ENCODE measurements at places on chromosomes 6 and 20. TPM values are rescaled to one million over a fixed set of nuclear protein-coding genes. Genes with fewer than 3 reads are reported as not detected.

Gene SMLR1
- total RNA-seq, result 0.99 TPM

GRCh38 chr6:154258064-154258757 is 98.4 kb downstream of the IPCEF1 start:
- no peak for ATAC-seq

- no peak for ATAC-seq
Observed at GRCh38 chr20:23103284-23104018, 17.3 kb upstream of the CD93 start.

GRCh38 chr20:7980332-7981046 is 39.1 kb downstream of the TMX4 start:
- peak; percentile 40 for ATAC-seq

- no peak for ATAC-seq
Observed at GRCh38 chr20:1672728-1673127, 15.1 kb upstream of the SIRPG start.

Gene SLC22A7
- total RNA-seq, result not detected

DNA sequence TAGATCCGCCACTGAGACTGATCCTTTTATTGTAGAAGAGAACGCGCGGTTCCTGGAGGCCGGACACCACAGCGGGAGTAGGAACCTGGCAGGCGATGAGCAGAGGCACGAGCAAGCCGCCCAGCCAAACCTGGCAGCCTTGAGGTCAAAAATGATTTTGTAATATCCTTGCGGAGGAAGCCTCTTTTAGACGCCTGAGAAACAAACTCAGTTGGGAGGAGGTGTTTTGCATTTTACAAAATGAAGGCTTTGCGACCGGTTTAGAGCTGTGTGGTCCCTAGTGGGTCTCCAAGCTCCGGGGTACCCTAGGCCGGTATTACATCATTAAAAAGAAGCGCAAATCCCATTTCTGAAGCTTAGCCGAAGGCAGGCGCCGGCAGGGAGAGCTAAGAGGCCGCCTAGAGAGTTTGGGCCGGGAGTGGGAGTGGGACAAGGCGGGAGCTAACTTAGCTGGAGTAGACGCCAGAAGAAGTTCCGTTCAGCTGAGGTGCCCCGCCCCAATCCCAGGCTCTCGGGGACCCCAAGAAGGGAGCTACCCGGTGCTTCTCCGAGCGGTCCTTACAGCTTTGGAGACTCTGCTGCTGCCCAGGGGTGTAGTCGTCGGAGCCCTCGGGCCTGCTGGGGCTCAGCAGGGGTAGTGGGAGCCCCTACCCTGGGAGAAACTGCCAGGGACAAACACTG is 1.9 kb upstream of the TBX18 start:
- ATAC-seq, result no peak

DNA sequence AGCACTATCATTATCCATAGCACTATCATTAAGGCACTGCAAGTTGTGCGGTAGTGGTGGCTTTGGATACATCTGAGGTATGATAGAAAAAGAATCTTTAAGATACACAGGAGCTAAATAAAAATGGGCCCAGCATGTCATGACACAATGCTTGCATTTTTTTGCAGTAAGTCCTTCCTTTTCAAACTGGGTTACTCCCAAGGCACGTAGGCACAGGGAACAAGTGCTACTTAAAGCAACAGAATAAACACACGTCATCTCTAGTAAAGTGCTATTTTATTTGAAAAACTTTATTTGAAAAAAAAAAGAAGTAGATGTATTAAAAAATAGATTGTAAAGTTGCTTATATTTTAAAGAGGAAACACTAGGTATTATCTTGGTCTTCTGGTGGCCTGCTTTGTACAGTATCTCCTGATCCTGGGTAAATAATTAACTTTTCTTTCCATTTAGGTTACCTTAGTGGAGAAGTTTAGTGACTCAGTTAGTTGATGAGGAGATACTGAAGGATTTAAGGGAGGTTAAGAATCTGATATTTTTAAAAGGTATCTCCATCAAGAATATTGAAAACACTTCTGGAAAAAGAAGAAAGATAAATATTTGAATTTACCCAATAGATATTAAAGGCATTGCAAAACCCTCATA is 129.6 kb downstream of the EDN1 start:
- ATAC-seq, result no peak

- no peak for ATAC-seq
Observed at GRCh38 chr20:64024141-64024990, 11.6 kb upstream of the C20orf204 start.

Gene PRR18
- not detected for total RNA-seq

GRCh38 chr20:51382111-51382985 is 160.2 kb downstream of the NFATC2 start:
- ATAC-seq, result peak; percentile 32

Gene RBM24
- not detected for total RNA-seq

DNA sequence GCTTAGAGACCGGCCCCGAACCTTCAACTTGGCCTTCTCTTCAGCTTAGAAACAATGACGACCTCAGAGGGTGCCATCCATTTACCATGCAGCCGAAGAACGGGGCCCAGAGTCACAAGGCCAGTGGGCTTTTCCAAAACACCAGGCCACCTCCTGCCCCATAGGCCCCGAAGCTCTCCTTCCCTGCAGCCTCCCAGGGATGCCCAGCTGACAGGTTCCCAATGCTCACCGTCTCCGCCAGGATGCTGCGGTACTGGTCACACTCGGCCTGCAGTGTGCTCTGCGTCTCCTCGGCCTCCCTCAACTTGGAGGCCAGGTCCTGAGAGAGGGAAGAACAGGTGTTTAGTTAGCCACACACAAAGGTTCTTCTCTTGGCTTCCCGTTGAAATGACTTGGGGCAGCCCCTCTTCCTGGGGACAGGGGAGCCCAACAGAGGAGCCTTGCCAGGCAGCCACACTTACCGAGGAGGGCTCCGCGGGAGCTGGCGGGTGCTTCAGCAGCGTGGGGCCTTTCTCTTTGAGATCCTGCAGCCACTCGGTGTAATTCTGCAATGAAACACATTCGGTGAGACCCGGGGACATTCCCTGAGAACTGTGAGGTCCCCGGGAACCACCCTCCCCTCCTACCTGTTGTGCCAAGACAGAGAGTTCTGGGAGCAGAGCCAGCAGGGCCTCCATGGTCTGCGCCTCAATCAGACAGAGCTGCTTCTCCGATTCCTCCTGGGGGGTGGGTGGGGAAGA is 51.5 kb downstream of the DSTN start:
- no peak for ATAC-seq

GRCh38 chr20:926670-927069 is 10.5 kb upstream of the ANGPT4 start:
- peak; percentile 50 for ATAC-seq

Measured in motor neuron (in vitro differentiated cells).